Karpas-422 (cell line): ENCODE measurements at places on chromosomes 12 and 14. TPM values are rescaled to one million over a fixed set of nuclear protein-coding genes. Genes with fewer than 3 reads are reported as not detected.
A peak's percentile ranks its signal among the peaks of the same experiment; 100 is the strongest.

DNA sequence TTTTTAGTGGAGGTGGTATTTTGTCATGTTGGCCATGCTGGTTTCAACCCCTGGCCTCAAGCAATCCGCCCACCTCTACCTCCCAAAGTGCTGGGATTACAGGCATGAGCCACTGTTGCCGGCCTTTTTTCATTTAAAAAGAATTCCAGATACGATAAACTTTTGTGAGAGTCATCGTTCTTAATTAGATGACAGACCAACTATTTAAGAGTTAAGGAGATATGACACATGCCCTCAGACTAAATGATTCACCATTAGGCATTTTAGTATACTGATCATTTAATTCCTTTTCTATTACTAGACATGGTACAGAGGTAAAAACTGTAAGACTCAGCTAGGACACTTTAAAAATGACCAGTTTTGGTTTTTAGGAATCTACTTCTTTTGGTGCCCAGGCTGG, 2.4 kb downstream of the ANKRD13A start:
- peak overlapping the region; percentile 80 for H3K27ac ChIP-seq
- peaks cover 78% of the 10 kb centered on the region for H3K4me1 ChIP-seq
- peaks cover 9% of the 10 kb centered on the region; the same call in 1 of the 2 replicates for H3K36me3 ChIP-seq
- no peaks in the 10 kb centered on the region for H3K27me3 ChIP-seq
- DNase-seq, result no peak

DNA sequence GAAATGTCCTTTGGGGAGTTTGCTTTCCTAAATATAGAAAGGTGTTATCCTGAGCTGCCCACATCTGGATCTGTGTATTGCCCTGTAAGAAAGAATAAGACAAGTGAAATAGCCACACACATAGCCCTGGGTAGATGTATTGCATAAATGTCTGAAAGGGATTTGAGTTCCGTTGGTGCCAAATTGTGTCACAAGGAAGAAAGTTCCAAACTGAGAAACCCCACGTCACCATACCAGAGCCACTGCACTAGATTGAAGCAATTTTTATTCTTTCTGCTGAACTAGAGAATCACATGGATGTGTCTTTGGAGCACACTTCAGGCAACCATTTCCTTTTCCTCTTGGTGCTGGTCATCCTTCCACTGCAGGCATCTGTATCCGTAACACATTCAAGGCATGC, 5.0 kb downstream of the RNASE9 start:
- no peaks in the 10 kb centered on the region for H3K27me3 ChIP-seq
- DNase-seq, result no peak
- H3K27ac ChIP-seq, result no peak overlapping the region
- H3K4me1 ChIP-seq, result no peaks in the 10 kb centered on the region
- no peak overlapping the region for H3K4me3 ChIP-seq

DNA sequence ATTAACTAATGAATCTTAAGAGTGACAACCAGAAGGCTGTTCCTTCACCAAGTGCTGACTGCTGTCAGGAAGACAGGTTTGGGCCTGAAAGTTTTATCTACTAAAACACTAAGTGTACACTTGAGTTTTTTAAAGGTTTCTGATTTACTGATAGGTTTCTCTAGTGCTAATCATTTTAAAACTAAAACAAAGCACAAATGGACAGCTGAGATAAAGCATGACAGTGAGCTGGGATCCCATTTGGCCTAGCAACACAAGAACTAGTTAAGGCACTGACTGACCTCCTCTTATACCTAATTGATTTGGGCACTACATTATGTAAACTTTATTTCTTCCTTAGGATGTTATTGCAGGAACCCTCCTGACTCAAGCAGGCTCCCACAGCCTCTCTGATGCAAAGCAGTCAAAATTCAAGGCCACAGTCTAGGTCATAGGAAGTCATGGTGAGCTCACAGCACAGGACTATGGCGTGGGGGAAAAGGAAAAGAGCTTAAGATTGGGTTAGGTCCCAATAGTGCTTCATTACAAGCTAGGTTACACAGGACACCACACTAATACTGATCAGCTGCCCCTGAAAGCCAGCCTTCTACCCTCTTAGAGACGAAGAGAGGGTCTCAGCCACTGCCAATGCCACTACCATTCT, 3.5 kb downstream of the STXBP6 start:
- DNase-seq, result no peak
- H3K27ac ChIP-seq, result no peak overlapping the region
- no peak overlapping the region for H3K4me3 ChIP-seq
- H3K4me1 ChIP-seq, result no peaks in the 10 kb centered on the region
- H3K27me3 ChIP-seq, result no peaks in the 10 kb centered on the region

GRCh38 chr12:132327336-132328171, 1.8 kb downstream of the GALNT9 start:
- no peak overlapping the region for H3K27ac ChIP-seq
- H3K36me3 ChIP-seq, result no peaks in the 10 kb centered on the region
- H3K27me3 ChIP-seq, result no peaks in the 10 kb centered on the region
- no peak overlapping the region for H3K4me3 ChIP-seq
- no peaks in the 10 kb centered on the region for H3K4me1 ChIP-seq
- no peak for DNase-seq

DNA sequence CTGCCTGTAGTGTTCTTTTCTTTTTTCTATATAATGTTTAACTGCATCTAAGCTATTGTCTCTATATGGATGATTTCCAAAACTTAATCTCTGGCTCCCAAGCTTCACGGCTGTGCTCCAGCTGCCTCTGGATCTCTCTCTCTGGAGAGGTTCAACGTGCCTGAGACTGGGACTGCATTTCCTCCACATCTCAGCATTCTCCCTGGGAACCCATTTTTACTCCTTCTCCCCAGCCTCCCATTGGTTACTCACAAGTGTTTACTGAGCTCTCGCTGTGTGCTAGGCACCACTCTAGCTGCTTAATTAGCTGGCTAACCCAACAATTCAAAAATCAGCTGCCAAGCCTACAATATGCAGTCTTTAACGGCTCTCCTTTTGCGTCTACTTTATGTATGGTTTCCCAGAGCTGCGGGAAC, 34.7 kb downstream of the FBXL14 start:
- DNase-seq, result no peak
- H3K27me3 ChIP-seq, result no peaks in the 10 kb centered on the region
- no peaks in the 10 kb centered on the region for H3K36me3 ChIP-seq
- H3K4me3 ChIP-seq, result no peak overlapping the region
- peaks cover 9% of the 10 kb centered on the region for H3K4me1 ChIP-seq

DNA sequence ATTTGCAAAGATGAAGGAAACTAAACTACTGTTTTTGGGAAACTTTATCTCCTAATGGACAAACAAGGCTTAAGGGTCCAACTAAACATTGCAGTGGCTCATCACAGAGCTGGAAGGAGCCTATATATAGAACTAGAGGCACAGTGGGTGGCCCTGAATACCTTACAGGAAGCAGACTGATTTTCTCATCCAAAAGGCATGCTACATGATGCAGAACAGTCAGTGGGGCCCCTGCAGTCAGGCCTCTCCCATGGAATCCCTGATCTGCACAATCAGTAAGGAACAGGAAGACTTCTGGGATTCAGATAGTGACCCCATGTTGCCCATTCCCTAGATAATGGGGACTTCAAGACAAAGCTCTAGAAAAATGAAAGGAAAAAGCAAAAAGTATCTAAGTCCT, 1.9 kb upstream of the LLPH start:
- H3K4me1 ChIP-seq, result peaks cover 25% of the 10 kb centered on the region
- H3K27ac ChIP-seq, result peak overlapping the region; percentile 53
- peak overlapping the region; percentile 79 for H3K4me3 ChIP-seq
- no peaks in the 10 kb centered on the region for H3K27me3 ChIP-seq

HNF1A gene
- total RNA-seq, result not detected in 2 replicates

DNA sequence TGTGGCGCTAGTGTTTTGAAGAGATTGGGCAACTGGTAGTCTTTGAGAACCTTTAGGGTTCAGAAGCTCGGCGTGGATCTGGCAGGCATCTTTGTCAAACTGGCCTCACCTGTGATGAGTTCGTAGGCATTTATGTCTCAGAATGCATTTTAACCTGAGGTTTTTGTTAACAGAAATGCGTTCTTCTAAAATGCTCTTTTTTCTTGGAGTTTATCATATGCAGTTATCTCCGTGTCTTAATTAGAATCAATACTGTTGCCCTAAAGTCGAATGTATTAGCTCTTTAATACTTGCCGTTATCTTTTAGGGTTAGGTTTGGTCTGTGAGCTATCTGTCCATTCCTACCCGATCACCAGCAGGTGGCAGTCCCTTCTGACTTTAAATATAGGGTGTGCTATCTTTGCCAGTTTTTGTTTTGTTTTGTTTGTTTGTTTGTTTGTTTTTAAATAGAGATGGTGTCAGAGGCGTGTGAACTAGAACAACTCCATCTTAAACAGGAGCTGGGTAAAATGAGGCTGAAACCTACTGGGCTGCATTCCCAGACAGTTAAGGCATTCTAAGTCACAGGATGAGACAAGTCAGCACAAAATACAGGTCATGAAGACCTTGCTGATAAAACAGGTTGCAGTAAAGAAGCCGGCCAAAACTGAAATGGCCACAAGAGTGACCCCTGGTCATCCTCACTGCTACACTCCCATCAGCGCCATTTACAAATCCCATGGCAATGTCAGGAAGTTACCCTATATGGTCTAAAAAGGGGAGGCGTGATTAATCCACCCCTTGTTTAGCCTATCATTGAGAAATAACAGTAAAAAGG, 1.4 kb downstream of the ATF1 start:
- no peaks in the 10 kb centered on the region for H3K27me3 ChIP-seq
- DNase-seq, result peak; percentile 78
- peak overlapping the region; percentile 88 for H3K27ac ChIP-seq
- H3K4me1 ChIP-seq, result peaks cover 23% of the 10 kb centered on the region

DNA sequence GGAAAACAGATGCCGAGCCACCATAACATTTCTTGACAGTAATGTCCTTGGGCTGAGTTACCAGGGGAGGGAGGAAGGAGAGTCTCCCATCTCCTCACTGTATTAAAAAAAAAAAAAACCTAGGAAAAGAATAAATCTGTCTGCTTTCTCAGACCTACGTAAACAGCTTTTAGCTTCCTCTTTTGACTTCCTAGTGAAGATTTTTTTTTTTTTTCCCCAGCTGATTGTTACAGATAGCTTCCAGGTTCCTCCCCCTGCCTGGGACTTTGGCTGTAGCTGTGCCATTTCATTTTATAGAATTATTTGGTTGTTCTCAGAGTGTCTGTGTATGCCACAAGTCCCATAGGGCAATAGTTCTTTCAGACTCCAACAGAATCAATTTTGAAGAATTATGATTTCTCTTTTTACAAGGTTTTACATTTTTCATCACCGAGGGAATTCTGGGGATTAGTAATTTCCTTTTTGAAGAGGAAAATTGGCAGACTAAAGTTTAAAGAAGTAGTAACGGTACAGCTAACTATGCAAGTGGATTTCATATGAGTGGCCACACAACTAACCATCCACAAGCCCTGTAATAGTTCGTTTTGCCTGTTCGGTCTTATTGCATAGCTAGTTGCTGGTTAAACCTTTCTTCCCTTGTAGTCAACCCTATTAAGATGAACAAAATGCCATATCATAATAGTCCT, 23.1 kb upstream of the GNS start:
- H3K4me3 ChIP-seq, result no peak overlapping the region
- H3K36me3 ChIP-seq, result no peaks in the 10 kb centered on the region
- peaks cover 5% of the 10 kb centered on the region; the same call in 1 of the 2 replicates for H3K4me1 ChIP-seq
- no peak overlapping the region for H3K27ac ChIP-seq
- no peak for DNase-seq

GRCh38 chr14:54577977-54578376, 11.0 kb downstream of the SAMD4A start:
- H3K27me3 ChIP-seq, result no peaks in the 10 kb centered on the region
- peaks cover 85% of the 10 kb centered on the region for H3K36me3 ChIP-seq
- no peak overlapping the region for H3K27ac ChIP-seq
- H3K4me1 ChIP-seq, result peaks cover 34% of the 10 kb centered on the region

PPP1CC gene
- 128 and 248 TPM in 2 replicates for total RNA-seq

SRRM4 gene
- total RNA-seq, result not detected in 2 replicates

DNA sequence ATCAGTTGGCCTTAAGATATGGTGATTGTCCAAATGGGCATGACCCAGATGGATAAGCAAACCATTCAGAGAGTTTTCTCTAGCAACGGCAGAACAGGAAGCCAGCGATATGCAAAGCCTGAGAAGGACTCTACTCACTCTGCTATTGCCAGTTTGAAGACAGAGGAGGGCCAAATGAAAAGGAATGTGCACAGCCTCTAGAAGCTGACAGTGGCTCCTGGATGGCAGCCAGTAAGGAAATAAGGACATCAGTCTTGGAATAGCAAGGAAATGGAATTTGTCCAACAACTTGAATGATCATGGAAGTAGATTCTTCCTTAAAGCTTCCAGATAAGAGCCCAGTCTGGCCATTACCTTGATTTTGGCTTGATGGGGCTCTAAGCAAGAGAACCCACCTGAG, 60.0 kb downstream of the TMTC2 start:
- H3K4me3 ChIP-seq, result no peak overlapping the region
- no peak for DNase-seq
- no peaks in the 10 kb centered on the region for H3K36me3 ChIP-seq
- H3K27me3 ChIP-seq, result no peaks in the 10 kb centered on the region

- peaks cover 38% of the 10 kb centered on the region for H3K4me1 ChIP-seq
- no peak overlapping the region for H3K4me3 ChIP-seq
- H3K36me3 ChIP-seq, result no peaks in the 10 kb centered on the region
Observed at GRCh38 chr12:54037360-54038283, 4.8 kb downstream of the HOXC5 start.
